ENCODE measurements at places on chromosomes 3 and 15.

- no peak for DNase-seq
Observed at GRCh38 chr15:75981149-75981815, 30.9 kb downstream of the NRG4 start.

- no peak for DNase-seq
Observed at GRCh38 chr3:134623615-134624245, 27.1 kb downstream of the KY start.

DNA sequence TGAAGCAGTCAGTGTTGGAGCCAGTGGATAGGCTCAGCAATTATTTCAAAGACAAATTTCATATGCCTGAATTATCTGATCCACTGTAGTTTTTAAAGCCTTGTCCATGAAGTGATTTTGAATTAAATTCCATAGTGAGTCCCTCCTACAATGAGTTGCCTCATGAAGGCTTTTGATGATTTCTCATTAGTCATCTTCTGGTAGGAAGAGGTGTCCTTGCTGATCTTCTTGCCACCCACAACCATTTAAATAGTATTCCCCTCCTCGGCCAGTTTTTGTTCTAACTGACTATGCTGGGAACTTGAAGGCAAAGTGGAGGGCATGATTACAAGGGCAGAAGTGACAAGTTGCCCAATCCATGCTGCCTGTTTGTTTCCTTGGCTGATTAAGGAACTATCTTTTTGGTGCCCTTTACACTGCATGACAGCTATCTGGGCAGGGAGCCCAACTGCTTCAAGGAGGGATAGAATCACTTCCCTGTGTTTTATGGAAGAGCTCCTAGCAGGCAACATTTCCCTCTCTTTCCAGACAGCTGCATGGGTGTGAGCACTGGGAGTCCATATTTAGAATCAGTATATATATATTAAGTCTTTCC lies 617.5 kb downstream of the ZPLD1 start:
- peak; percentile 31 for DNase-seq

DNA sequence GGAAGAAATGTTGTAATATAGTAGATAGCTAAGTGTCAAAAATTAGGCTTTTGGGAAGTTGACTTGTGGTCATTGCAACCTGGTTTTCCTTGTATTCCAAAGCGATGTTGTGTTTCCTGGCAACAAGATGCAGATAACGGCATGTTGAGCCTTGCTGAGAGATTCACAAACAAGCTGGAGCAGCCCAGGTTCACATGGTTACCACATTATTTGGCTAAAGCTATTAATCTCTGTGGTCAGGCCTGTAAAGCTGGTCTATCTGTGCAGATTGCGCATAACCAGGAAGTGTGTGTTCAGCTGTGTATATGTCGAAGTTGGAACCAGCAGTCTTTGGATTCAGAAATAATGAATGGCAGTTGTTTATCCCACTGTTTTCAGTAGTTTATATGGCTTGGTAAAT lies 6.6 kb downstream of the TIPARP start:
- peak; percentile 47 for DNase-seq

DNA sequence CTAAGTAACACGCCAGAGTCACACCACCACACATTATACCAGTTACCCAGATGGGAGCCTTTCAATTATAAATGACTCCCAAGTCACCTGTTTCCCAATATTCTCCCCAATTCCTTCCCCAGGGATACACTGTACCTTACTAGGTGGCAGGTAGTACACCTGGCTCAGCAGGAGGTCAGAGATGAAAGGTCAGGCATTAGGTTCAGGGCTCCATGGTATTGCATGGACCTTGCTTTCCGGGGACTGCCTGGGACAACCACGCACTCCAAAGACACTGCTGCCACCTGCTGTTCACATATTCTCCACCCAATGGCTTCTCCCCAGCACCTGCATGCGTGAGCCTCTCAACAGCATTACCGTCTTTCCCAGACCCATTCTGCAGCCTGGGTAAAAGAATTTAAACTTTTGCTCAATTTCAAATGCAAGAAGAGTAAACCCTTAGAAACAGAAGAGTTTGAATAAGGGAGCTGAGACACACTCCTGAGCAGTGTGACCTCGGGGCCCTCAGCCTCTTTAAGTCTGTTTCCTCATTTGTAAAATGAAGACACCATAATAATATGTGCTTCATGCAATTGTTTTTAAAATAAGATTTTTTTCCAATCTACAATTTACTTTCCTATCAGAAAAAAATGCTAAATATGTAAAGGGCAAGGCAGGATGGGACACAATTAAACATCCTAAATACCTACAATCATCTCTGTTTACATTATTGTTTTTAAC lies 28.0 kb upstream of the LACTB start:
- DNase-seq = peak; percentile 73

DNA sequence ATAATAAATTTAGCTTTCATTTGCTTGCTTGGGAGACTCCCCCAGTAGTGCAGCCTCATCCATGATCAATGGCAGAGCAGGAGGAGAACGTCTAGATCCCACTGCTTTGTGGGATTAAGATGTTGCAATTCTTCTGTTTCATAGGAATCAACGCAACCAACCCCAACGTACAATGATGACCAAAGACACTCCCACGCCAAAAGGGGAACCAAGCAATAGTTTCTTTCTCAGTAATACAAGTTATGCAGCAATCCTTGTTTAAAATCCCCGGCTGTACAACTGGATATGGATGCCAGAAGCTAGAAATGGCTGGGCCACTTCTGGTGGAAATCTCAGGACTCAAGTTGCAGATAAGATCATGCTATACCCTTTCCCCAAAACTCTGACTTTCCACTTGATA lies 411.2 kb downstream of the VPS13C start:
- DNase-seq = no peak

DNA sequence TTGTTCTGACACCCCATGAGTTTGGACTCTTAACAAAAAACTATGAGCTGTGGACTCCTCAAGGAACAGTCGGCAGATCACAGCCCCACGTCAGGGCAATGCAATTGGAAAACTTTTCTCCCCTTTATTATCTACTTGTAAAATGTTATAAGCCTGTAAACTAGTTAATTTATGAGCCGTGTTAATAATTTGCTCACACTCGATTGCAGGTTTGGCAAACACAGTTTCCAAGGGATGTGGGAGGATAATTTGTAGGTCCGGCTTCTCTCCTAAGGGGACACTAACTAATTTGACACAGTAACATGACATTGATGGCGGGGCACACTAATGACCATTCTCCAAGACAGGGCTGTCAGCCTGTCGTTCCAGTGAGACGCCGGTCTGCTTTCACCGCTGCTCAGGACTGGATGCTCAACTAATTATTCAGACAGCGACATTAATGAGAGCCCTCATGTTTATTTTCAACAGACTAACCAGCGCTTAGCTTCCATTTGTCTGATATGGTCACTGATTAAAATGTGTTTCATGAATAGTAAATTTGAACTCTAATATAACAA lies 222.1 kb downstream of the FOXP1 start:
- DNase-seq = no peak

- DNase-seq = no peak
Observed at GRCh38 chr3:108065096-108065495, 25.7 kb downstream of the CD47 start.

DNA sequence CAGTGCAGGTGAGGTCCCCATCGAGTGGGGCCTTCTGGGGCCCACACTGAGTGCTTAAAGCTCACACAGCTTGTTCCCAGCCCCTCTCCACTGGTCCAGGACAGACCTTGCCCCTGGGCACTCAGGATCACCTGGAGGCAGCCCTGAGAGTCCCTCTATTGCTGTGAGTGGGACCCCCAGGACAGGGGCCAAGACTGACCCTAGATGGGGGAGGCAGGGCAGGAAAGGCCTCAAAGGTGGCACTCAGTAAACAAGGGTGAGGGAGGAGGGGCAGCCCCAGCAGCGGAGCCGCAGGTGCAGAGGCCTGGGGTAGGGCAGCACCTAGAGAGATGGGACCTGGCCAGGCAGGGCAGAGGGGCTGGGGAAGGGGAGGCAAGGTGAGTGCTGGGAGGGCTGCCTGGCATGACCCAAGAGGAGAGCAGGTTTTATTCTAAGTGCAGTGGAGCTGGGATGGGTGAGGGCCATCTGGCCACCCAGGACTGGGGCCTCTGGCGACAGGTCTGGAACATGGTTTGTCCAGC lies 27.9 kb downstream of the CFAP100 start:
- DNase-seq = no peak

DNA sequence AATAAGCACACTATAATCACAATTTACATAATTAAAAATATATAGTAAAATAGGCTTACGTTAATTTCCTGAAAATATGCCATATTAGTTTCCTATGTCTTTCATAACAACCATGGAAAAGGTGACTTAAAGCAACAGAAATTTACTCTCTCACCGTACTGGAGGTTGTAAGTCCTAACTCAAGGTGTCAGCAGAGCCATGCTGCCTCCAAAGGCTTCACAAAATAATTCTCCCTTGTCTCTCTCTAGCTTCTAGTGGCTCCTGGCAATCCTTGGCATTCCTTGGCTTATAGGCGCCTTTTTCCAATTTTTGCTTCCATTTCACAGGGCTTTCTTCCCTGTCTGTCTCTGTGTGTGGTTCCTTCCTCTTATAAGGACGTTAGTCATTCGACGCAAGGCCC lies 7.6 kb downstream of the SI start:
- DNase-seq = no peak

DNA sequence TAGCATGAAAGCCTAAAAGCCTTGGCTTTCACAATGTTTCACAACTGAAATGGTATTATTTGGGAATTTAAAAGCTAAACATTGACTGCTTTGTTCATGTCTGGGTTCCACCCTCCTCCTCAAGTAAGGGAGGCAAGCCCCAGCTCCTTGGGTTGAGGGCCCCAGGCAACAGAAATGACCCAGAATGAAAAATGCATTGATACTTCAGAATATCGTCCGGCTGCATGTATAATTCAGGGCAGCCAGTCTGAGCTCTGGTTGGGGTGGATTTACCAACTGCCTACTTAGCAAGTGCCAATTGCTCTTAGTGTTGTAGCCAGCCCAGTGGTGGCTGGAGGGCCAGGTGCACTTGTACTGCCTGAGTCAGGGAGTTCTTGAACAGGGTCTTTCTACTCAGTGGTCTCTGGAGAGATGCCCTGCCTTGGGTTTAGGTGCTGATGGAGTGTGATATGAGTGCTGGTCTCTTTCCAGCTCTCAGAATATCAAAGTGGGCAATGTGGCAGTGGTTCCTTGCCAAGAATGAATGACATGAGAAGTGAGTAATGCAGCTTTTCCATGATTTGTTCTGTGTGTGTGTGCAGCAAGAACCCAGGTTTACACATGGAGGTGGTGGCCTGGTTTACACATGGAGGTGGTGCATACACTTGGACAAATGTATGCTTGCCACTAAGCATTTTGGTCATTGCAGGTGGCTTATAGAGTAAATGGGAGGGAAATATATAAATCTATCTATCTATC lies 40.9 kb upstream of the ADAMTSL3 start:
- no peak for DNase-seq

DNA sequence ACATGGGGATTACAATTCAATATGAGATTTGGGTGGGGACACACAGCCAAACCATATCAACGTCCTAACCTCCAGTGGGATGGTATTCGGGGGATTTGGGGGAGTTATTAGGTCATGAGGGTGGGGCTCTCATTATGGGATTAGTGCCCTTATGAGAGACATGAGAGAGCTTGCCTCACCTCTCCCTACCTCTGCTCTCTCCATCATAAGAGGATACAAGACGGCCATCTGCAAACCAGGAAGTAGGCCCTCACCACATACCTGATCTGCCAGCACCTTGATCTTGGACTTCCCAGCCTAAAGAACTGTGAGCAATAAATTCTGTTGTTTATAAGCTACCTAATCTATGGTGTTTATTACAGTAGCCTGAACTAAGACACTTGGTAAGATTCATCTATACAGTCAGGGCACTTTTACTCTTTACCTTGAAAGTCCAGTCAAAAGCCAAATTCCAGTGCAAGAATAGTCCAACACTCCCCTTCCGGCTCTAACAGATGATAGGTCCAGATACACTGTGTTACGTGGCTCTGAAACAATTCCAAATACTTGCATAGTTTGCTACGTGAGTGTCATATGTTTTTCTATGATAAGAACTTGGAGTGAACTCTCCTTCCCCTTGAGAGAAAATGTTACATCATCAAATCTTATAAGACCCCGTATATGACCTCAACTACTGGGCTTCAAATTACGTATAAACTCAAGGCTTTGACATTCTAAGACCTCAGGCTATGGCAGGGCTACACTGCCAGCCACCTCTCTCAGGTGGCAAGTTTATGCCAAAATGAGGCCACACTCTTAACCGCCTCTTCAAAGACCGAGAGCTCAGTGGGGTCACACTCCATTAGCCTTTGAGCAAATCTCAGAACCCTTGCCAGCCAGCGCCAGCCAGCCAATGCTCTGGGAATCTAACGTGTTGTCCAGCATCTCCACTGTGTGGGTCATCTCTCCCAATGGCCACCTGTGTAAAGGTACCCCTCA lies 129.9 kb downstream of the XXYLT1 start:
- DNase-seq = no peak

DNA sequence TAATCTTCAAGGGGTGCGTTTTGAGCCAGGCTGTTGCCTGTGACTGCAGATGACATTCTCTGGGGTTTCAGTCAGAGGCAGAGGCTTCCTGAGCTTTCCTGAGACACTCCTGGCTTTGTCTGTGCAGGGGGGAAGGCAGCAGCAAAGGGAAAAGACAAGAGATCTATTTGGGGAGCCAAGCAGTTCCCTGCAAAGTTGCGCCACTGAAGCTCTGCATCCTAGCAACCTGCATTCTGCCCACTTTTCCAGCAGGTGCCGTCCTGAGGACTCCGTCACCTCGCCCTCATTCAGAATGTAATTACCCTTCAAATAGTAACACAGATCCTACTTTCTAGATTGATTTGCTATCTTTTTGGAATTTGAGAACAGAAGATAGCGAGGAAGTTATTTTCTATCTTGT lies 1.9 kb upstream of the TMEM158 start:
- no peak for DNase-seq

GRCh38 chr3:125401402-125401801 lies 26.3 kb upstream of the ZNF148 start:
- DNase-seq = no peak

DNA sequence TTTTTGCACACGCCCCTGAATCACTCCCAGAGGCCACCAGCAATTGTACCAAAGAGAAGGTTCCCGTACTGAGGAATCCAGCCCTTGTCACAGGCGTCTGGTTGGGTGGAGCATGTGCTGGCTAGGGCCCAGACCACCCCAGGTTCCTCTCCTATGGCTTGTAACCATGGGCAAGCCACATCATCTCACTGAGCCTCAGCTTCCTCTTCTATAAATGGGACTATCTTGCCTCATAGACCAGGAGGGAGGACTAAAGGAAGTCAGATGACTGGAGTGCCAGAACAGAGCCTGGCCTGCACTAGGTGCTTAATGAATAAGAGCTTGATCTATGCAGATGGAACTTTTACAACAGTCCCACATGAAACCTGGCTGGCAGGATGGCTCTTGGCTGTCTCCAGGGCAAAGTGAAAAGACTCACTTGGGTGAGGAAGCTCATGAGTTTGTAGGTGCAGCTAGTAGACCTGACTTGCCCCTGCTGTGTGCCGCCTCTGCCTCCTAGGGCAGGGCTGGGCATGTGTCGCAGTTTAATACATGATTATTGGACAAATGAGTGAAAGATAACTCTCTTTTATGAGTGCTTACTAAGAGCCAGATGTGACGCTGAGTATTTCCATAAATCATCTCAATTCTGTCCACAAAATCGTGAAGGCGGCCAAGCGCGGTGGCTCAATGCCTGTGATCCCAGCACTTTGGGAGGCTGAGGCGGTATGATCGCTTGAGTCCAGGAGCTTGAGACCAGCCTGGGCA lies 29.3 kb downstream of the CTSH start:
- peak; percentile 60 for DNase-seq

GRCh38 chr3:122497425-122497824 lies 17.3 kb downstream of the KPNA1 start:
- DNase-seq = peak; percentile 29
